ENCODE measurements at places on chromosomes 2 and 18.

DNA sequence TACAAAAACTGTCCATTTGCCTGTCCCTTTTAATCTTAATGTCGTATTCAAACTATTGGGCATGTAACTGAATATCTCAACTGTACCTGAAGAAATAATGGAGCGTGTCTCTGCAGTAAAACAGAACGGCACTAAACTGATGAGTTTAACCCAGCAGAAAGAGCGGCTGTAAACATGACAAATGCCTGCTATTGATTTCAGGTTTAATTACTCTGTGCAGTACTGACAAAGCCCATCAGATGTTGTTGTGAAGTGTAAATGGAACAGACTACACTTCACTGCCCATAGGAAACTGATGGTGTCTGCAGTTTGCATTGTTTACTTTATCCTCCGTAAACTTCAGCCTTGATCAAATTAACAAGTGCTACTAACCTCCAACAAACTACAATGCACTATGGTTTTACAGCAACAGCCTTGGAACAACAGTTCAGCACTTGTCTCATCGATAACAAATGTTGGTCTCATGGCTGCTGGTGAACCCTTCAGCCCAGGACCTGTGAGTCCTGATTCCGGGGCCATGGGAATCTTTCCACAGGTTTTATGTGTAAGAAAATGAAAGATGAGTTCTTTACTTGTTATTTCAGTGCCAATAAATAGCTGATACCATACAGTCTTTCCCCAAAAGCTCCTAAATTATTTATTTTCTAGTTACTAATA, 316.5 kb downstream of the CCDC178 start:
- DNase-seq = no peak

DNA sequence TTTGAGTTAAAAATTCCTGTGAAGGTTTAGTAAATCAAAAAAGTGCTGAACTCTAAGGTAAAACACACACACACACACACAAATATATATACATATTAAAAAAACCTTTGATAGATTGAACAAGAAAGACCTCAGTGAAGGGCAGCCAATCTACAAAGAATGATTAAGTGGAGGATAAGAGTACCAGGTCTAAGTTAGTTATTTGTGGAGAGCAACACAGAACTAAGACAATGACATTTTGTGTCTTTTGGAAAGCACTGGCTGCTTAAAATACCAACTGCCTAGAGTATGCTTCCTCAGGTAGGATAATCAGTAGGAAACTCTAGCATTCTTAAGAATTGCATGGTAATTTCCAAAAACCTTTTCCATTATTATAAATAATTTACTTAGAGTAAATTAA, 481.4 kb upstream of the SYT4 start:
- no peak for DNase-seq

- no peak for DNase-seq
Measured at GRCh38 chr2:219073413-219074129, 12.8 kb upstream of the IHH start.

- no peak for DNase-seq
Measured at GRCh38 chr2:18491577-18491976, 68.9 kb downstream of the RDH14 start.

DNA sequence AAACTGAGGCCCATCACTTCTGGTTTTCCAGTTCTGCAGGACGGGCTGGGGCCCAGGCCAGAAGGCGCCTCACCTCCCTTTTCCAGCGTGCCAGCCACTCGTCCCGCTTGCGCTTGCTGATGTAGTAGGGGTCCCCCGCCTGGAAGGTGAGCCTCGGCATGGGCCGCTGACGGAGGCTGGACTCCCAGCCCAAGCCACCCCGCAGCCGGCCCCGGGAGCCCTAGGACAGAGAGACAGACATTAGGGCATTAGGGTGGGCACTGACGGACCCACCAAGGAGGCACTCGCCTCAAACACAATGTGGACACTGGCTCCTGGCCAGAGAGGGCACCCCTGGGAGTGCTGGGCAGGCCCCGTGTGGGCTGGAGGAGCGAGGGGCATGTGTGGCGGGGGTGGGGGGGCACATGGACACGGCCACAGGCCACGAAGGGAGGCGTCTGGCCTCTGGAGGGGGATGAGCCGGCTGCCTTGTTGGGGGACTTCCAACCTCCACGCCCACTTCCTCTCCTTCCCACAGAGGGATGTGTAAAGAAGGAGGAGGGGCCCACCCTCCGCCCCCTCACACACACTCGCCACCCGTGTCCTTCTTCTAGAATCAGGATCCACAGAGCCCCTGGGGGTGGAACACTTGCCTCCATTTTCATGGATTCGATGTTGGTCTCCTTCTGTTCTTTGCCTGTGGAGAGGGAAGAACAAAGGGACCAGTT, 66.7 kb downstream of the DNMT3A start:
- no peak for DNase-seq

DNA sequence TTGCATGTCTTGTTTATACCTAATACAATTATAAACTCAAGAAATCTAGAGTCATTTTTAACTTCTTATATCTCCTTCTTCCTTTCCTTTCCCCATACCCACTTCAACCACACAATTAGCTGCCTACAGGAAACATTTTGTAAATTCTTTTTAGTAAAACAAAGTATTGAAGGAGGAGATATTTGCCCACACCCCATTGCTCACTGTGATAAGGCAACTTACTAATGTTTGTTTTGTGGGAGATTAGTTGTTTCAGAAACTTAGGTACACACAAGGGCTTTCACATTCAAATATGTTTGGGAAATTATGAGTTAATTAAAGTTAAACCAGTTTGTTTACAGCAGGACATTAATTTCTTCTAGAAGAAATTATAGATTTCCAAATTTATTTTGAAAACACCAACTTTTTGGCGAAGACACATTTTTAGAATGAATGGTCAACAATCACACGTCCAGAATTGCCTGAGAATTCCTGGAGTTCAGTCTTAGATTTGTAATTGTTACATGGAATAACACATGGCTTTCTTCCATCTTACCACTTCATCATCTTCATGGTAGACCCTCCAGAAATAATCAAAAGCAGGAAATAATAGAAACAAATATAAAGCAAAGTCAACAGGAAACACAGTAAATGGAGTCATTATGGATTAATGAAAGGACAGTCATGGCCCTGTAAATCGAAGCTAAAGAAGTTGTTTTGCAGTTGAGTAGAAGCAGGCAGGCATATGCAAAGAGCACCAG, 62.5 kb upstream of the RAB27B start:
- DNase-seq = no peak

DNA sequence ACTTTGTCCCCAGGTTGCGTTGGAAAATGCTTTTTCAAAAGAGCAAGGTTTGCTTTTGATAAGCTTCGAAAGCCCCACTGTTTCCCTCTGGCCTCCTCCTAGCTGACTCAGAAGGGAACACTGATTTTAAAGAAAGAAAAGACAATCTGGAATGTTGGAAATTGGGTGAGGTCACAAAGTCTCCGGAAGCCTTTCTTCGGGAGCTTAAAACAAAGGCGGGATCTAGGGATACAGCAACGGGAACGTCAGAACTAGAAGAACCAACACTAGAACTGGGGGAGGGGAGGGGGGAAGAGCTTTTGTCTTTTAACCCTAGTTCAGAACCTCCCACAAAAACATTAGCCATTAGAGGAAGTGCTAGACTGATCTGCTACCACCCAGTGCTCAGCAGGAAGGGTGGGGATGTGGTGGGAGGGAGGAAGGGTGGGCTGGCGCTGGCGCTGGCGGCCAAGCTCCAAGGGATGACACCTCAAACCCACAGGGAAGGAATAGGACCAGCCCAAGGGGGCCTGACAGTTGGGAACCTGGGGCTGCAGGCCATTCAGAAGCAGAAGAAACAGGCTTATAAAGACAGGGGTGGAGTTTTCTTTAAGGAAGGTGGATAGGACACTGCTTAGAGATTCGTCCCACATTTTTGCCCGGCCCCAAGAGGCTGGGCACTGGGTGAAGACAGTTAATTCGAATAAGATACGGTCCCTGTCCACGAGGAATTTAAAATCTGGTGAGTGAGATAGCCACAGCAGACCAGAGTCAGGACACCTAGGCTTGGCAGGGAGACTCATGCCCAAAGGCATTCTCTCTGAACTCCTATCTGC, 1.7 kb downstream of the TMSB10 start:
- no peak for DNase-seq

GRCh38 chr2:147017951-147018645, 826.7 kb upstream of the ACVR2A start:
- no peak for DNase-seq

DNA sequence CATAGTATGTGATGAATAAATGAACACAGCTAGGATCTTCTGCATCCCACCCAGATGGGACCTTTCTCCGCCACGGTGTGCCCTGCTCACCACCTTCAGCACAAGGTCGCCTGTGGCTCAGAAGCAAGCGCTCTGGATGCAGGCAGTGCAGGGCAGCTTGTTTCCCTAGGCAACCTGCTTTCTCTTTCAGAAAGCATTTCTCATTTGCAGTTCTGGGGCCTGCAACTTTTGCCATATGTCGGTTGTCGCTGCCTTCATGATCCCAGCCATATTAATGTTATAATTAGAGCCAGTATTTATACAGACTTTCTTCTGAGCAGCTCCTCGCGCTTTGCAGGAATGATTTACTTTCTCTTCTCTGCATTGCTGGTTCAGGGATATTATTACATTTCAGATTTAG, 692.8 kb downstream of the RNF144A start:
- no peak for DNase-seq

- DNase-seq = no peak
Measured at GRCh38 chr18:79882522-79883241, 68.8 kb downstream of the SLC66A2 start.

GRCh38 chr2:145677371-145677770, 1157.5 kb upstream of the ZEB2 start:
- no peak for DNase-seq

GRCh38 chr2:71702071-71702970, 249.0 kb downstream of the DYSF start:
- no peak for DNase-seq

GRCh38 chr2:22579341-22579740, 805.6 kb upstream of the KLHL29 start:
- no peak for DNase-seq

- DNase-seq = no peak
Measured at GRCh38 chr2:120802158-120802557, 66.5 kb downstream of the GLI2 start.

DNA sequence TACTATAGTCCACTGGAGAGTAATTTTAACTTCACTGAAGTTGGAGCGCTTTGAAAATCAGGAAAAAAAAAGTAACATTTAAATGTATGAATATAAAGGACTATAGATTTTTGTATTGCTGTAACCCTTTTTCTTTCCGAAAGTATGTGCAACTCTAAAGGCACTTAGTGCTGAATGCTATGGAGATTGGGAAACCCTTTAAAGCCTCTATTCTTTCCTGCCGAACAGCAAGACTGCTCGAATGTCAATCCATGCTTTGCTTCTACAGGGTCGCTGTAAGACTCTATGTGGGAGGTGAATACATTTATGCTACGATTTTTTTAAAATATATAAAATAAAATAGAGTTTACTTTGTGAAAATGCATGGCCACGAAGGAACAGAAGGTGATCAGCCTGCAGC, 825 bp downstream of the GRB14 start:
- no peak for DNase-seq

GRCh38 chr2:179856205-179856604, 5.2 kb downstream of the ZNF385B start:
- no peak for DNase-seq

DNA sequence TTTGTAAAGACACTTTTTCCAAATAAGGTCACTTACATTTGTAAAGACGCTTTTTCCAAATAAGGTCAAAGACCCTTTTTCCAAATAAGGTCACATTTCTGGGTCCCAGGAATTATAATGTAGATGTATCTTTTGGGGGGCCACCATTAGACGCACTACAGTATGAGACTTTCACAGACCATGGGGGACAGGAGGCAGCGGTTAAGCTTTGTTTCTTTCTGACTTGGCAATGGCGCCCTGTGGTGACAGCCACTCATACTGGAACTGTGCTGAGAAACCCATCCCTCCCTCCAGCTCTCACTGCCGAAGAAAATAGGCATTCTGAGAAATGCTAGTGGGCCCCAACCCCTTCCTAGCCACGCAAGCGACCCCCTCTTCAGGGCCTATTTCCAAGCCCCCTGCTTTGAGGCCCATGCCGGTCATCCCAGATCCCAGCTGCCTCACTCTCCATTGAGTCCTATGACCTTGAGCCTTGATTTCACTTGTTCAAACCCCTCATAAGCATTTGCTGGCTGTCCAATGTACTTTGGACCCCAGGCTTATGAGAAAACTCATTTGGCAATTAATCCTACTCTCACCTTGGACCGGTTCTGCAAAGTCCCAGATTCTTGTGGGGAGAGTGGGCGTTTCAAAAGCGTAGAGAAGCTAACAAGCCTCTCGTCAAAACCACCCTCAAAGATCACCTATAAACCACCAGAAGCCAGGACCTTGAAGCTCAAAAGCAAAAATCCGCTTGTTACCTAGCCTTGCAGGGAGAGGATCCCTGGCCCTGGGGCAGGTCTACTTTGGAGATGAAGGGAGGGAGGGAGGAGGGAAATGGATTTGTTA, 11.3 kb upstream of the SPATA3 start:
- DNase-seq = no peak

GRCh38 chr2:233847248-233847898, 7.0 kb downstream of the HJURP start:
- DNase-seq = no peak

DNA sequence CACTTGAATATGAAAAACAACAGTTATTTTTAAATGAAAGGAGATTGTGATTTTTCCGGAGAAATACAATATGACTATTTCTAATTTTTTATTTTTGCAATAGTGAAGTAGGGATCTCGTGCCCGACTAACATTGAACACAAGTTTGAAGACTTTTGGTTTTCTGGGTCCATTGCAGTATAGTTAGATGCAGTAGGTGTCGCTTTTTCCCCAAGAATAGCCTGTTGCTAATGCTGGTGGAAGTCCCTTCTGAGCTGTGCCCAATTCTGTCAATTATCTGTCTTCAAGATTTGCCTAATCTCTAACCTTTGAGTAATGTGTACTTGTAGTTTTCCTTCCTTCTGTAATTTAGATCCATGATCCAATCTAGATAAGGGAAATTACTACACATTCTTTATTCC, 36.5 kb downstream of the SEMA4F start:
- DNase-seq = no peak

GRCh38 chr18:32048507-32049091, 30.0 kb downstream of the RNF125 start:
- DNase-seq = no peak

- no peak for DNase-seq
Measured at GRCh38 chr18:42339372-42339771, 384.3 kb downstream of the PIK3C3 start.

DNA sequence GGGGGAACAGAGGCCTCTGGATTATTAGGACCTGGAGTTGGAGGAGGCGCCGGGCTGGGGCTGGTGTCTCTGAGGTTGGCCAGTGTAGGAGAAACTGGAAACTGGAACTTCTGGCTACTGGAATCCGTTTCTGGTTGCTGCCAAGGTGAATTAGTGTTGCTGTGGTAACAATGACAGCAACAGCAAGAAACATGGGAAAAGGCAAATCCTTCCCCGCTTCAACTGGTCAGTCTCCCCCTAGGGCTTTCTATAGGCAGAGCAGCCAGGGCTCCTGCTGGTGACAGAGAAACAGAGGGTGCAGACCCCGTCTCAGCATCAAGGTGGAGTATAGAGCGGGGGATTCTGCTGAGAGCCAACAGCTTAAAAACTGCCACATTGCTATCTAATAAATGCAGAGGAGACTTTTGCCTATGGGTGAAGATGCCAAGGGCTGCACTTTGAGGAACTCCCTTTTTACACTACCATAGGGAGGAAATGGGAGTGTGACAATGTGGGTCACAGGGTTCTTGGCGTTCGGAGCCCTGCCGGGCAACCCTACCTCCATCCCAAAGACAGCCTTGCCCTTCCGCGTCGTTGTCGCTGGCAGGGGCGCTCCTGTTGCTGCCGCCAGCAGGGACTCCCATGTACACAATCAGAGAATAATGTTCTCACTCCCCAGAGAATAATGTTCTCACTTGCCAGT, 81.4 kb upstream of the CABLES1 start:
- DNase-seq = no peak

GRCh38 chr2:10284108-10284870, 18.4 kb upstream of the HPCAL1 start:
- DNase-seq = no peak

Data from stimulated activated CD8-positive, alpha-beta memory T cell treated with anti-CD3 and anti-CD28 coated beads, Interleukin-15, amount 100 ng/mL, for 24 hours (primary cell).